ENCODE measurements at places on chromosomes 2 and 18. TPM values are rescaled to one million over a fixed set of nuclear protein-coding genes. Genes with fewer than 3 reads are reported as not detected.

Gene SERPINB4
- total RNA-seq: 0.08 TPM

Gene FAM228B
- total RNA-seq: 1.1 TPM

Gene GRP
- total RNA-seq: not detected

Gene BIRC6
- 30.8 TPM for total RNA-seq

Gene PLCL1
- not detected for total RNA-seq
